HCEC 1CT (cell line): ENCODE measurements at places on chromosomes 5 and 9.
A peak's percentile ranks its signal among the peaks of the same experiment; 100 is the strongest.

DNA sequence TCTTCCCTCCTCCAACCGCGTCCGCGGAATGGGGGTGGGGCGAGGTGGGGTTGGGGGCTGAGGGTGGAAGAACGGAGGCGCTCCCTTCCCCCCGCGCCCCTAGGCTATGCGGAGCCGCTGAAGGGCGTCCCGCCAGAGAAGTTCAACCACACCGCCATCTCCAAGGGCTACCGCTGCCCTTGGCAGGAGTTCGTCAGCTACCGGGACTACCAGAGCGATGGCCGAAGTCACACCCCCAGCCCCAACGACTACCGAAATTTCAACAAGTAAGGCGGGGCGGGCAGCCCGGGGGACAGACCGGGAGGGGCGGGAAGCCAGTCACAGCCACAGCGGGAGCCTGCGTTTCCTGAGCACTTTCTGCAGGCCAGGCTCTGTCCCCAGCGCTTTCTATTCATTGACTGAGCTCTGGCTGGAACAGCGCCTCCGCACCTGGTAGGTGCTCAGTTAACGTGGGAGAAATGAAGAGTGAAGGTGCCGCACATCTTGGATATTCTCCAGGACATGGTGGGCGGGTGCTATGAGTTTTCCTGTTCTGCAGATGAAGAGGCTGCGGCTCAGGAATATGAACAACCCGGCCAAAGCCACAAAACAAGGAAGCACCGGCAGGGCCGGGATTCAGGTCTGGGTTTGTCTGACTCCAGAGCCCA is 11.3 kb downstream of the MYOZ3 start:
- DNase-seq, result no peak

DNA sequence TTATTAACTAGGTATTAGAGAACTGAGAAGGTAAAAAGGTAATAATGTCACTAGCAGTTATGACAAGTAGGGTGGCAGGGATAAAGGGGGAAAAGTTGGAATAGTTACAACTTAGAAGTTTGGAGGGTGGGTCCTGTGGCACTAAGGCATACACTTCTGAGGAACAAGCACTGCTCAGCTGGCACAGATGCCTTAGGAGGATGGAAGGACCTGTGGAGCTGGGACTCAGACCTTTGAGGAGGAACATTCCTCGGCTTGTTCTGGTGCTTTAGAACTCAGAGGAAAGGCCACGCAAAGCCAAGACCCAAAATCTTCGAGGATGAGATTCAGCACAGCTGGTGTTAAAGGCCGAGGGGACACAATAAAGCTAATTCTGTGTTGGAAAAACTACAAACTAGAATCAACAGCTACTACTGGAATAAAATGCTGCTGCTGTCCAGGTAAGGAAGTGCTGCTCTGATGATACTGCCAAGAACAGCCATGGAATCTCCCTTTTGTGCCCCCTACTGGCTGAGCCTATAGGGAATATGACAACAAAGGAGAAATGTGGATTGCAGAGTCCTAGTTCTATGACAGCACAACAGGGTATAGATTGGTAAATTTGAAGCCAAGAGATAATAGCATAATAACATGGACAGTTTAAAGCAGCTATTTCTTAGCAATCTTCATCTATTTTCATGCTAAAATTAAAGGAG is 126.7 kb downstream of the SLC25A46 start:
- DNase-seq, result peak; percentile 39

DNA sequence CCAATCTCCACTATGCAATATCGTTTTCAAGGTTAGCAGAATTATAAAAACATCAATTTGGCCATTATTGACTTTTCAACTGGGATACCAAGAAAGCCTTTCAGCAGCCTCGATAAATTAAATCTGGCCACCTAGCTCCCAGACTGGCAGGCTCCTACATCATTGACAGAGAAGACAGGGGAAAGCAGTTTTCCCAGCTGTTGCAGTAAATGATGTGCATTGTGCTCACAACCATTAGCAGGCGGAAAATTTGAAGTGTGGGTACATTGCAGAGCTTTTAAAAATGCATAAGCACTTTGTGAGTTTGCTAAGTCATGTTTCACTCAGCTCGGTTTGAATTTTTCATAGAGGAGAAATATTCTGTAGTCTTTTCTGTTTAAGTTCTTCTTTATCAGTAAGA is 297.9 kb downstream of the KCTD16 start:
- DNase-seq, result no peak

- no peak for DNase-seq
Observed at GRCh38 chr5:102031711-102032110, 264.4 kb downstream of the SLCO4C1 start.

DNA sequence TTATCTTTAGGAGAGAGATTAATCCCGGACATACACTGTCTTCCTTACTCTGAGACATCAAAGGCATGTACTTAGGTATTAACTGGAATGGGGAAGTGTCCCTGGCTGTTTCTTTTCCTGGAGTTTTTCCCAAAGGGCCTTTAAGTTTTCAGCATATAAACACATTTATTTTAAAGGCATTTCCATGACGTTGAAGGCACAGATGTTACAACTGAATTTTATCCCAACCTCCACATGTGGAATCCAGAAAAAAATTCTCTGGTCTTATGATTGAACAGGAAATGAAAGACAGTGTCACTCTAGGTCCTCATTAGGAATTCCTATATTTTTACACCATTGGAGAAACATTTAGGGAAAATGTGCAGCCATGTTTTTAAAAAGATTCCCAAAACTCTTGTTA is 41.6 kb upstream of the SHOC1 start:
- DNase-seq, result no peak

- no peak for DNase-seq
Observed at GRCh38 chr5:175701797-175702196, 43.9 kb downstream of the HRH2 start.

DNA sequence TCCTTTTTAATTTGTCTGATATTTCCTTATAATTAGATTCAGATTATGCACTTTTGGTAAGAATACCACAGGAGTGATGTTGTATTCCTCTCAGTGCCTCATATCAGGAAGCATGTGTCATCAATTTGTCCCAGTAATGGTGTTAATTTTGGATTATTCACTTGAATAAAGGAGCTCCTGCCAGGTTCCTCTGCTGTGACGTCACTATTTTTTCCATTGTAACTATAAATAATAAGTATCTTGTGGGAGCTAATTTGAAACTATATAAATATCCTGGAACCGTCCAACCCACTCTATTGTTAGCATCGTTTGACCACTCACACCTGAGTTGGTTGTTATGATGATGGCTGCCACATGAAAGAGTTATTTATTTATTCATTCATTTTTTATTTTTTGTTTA is 107.9 kb downstream of the INVS start:
- DNase-seq, result peak; percentile 22

GRCh38 chr9:122095010-122095767 is 2.1 kb upstream of the TTLL11 start:
- DNase-seq, result peak; percentile 48

DNA sequence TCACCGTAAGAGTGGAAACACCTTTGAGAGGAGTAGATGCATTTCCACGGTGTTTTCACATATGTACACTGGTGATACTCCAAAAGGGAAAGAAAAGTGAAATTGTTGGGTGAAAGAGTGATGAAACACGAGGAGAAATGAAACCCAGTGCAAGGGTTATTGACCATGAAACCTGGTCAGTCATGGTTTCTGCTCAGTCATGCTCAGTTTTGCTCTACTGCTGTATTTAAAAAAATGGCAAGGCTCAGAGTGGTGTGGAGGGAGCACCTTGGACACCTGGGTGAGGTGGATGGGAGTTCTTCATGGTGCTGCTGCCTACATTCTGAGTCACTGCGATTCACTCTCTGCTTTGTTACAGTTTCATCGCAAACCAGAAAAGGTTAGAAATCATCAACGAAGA is 32.3 kb downstream of the NTRK2 start:
- DNase-seq, result no peak

DNA sequence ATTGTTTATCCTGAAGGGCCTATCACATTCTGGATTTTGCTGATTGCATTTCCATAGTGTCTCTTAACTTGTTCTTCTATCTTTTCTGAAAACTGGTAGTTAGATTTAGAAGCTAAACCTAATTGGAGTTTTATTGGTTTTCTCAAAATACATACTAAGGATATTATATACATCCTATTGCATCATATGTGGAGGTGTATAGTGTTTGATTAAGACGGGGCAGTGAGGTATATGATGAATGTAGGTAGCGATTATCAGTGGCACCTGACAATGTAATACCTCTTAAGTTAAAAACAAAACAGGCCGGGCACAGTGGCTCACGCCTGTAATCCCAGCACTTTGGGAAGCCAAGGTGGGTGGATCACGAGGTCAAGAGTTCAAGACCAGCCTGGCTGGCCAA is 35.0 kb downstream of the TGFBR1 start:
- no peak for DNase-seq

- DNase-seq, result peak; percentile 42
Observed at GRCh38 chr5:151708126-151708525, 21.4 kb upstream of the SPARC start.

- DNase-seq, result no peak
Observed at GRCh38 chr5:38562444-38563210, 6.2 kb upstream of the LIFR start.

DNA sequence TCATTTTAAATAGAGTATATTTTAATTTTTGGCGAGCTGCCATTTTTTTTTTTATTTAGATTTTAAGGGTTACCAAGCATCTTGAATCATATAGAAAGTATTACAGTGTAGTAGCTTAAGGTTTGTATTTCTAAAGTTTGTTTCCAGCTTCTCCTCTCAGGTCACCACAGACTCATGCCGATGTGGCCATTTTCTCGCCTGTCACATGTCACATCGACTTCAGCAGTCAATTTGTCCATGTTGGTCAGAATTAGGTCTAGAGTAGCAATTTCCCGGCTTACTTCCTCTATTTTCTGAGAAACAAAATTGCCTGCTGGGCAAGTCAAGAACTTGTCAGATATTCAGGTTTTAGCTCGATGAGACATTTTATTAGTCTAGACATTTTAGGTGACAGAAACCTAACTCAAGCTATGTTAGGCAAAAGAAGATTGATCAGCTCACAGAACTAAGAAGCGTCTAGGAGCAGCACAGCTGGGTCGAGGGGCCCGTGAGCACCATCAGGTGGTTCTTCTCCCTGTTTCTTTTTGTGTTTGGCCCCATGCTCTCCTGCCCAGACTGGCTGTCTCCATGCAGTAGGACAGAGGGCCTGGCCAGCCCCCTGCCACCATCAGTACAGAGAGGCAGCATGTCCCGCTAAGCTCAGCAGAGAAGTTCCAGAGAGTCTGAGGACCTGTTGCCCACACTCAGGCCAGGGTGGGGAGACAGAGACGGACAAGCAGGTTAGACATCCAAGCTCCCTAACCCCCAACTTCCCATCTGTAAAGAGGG is 48.4 kb upstream of the AFAP1L1 start:
- no peak for DNase-seq

DNA sequence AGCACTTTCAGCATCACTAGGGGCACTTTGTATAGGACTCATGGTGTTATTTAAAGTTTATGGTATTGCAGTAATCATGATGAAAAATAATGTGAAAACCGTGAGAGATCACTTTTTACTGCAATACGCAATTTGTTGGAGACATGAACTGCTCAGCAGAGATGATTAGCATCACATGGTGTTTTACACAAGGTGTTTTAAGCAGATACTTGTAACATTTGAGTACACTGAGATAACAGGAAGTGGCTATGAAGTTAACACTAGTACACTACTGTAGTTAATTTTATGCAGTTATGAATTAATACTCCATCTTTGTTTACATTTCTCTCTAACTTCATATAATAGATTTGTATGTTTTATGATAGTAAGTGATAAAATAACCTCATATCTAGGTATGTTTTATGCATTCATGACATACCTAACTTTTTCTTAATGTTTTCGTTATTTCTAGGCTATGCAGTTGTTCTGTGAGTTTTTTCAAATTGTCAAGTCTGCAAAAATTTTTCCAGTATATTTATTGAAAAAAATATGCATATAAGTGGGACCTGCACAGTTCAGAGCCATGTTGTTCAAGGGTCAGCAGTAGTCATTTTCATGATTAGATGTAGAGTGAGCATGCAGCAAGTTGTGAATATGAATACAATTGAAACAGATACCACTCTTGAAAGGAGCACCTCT is 13.0 kb downstream of the SUB1 start:
- no peak for DNase-seq

DNA sequence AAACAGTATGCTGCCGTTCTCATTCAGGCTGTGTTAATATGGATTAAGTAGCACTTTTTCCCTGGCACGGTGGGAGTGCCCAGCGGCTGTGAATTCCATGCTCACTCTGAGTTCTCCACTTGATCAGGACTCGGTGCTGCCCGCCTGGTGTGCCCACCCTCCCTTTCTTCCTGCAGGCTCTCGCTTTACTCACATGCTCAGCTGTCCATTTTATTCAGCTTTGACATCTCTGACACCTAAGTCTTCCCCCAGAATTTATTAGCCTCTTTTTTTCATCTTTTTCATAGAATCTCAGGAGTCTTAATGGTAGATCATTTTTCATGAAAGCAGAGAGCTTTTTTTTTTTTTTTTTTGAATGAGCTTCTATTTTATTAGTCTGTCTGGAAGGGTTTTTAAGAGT is 626.5 kb downstream of the IRX1 start:
- DNase-seq, result no peak

GRCh38 chr9:30015073-30015472 is 2369.4 kb upstream of the ACO1 start:
- no peak for DNase-seq

GRCh38 chr5:167565189-167565954 is 726.1 kb upstream of the WWC1 start:
- DNase-seq, result peak; percentile 34

- no peak for DNase-seq
Observed at GRCh38 chr5:68762201-68762600, 331.6 kb upstream of the SLC30A5 start.

GRCh38 chr5:74642543-74642863 is 2.0 kb upstream of the ENC1 start:
- DNase-seq, result no peak

DNA sequence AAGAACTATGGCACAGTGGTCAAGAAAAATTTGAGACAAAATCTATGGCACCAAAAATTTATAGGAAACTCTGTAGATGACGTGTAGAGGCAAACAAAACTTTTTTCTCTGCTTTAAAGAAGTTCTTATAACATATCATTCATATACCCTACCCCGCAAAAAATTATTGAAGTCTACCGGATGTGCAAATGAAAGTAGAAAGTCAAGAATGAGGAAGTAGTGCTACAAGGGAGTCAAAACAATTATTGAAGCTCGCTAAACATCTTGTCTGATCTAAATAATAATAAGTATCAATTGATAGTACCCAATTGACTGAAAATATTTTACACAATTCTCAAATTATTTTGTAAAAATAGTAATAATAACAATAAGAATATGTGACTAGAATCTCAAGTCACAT is 398.5 kb downstream of the TAF11L14 start:
- DNase-seq, result no peak

GRCh38 chr9:98900725-98901124 is 43.0 kb upstream of the COL15A1 start:
- no peak for DNase-seq

GRCh38 chr9:72622186-72622585 is 100.8 kb downstream of the TMC1 start:
- DNase-seq, result no peak

- DNase-seq, result peak; percentile 88
Observed at GRCh38 chr5:14204785-14205321, 61.7 kb downstream of the TRIO start.
